ENCODE measurements at places on chromosomes 13 and 19.

- no peak for DNase-seq
Measured at GRCh38 chr19:3083964-3084363, 10.2 kb upstream of the GNA11 start.

DNA sequence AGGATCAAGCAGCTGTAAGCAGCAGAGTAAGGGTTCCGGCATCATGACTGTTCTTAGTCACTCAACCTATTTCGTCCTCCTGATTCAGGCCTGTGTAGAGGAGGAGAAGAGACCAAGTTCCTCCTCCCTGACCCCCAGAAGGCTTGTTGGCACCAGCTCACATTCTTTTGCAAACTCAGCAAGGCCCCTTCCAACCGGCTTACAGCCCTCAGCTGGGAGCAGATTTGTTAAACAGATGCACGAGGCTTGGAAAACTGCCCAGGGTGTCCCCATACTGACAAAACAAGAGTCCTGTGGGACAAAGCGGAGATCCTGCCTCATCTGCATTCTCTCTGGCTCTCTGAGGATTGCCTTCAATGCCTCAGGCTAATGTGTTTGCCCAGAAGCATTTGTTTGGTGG, 113.2 kb upstream of the SOX21 start:
- no peak for DNase-seq

DNA sequence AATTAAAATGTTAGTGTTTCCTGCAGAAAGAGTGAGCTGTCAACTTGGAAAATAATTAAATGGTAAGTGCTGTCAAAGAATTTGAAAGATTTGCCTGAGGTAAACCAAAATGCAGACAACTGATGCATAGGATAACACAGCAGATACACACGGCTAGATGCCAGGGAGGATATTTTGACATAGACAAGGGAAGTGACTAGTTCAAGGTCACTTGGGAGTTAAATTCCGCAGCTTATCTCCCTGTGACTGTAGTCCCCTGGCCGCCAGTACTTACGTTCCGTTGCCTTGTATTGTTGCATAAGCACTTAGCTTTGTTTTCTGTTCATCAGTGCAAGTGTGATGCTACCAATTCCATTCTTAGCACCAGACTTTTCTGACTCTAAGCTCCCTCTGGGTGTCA, 247.3 kb upstream of the MAB21L1 start:
- DNase-seq, result no peak

DNA sequence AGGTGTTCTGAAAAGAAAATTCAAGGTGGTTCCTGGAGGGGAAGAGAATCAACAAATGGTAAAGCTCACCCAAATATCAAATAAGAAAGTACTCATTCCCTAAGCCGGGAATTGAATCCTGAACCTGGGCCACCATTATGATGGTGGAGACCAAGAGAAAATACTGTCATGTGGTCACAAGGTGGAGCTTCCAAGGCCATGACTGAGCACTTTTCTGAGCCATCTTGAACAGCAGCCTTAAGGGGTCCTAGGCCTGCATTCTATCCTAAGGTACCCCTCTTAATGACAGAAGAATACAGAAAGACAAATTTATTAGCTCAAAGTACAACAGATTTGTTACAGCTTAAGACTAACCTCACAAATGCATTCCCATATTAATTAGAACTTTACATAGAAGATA, 9.6 kb downstream of the ZNF431 start:
- DNase-seq, result no peak

DNA sequence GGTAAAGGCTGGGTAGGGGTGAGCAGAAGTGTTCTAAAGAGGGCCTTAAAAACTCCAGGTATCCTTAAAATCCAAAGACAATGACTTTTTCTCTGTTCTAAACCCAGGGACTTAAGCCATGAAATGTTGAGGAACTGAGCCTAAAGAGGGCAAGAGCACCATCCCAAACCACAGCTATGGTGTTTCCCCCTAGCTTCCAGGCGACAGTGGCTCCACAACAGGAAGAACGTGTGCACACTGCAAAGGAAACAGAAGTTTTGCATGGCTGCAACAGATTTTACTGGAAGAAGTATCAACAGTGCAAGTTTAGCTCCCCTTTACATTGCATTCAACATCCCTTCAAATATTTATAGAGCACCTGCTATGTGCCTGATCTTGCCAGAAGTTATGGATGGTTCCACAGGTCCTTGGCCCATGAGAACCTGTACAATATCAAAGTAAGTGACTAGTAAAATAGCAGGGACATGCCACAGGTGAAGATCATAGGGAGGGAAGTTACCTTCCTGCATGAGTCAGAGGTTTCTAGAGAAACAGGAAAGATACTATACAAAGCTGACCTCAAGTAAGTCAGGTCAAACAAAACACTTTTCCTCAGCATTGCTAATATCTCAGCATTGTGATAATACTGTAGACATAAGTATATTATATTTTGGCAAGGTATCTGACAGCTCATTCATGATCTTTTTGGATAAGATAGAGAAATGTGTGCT, 8.4 kb upstream of the KCTD12 start:
- no peak for DNase-seq

GRCh38 chr19:49666120-49666444, 349 bp downstream of the BCL2L12 start:
- no peak for DNase-seq

- no peak for DNase-seq
Measured at GRCh38 chr19:39906820-39907611, 27.4 kb downstream of the FCGBP start.

DNA sequence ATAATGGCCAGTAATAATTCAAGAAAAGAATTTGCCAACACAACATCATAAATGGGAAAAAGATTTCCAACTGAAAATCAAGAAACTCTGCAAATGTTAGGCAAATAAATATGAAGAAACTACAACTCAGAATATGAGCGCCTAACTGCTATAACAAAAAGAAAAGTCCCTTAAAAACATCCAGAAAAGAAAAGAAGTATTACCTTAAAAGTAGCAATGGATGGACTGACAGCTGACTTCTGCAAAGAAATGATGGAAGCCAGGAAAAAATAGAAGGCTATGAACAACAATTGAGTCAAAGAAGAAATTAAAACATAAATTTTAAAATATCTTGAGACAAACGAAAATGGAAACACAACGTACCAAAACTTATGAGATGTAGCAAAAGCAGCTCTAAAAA, 482.3 kb upstream of the ZNF507 start:
- no peak for DNase-seq

- no peak for DNase-seq
Measured at GRCh38 chr19:45211751-45212381, 33.3 kb downstream of the BLOC1S3 start.

- DNase-seq, result no peak
Measured at GRCh38 chr13:44032802-44033201, 153.1 kb downstream of the LACC1 start.

DNA sequence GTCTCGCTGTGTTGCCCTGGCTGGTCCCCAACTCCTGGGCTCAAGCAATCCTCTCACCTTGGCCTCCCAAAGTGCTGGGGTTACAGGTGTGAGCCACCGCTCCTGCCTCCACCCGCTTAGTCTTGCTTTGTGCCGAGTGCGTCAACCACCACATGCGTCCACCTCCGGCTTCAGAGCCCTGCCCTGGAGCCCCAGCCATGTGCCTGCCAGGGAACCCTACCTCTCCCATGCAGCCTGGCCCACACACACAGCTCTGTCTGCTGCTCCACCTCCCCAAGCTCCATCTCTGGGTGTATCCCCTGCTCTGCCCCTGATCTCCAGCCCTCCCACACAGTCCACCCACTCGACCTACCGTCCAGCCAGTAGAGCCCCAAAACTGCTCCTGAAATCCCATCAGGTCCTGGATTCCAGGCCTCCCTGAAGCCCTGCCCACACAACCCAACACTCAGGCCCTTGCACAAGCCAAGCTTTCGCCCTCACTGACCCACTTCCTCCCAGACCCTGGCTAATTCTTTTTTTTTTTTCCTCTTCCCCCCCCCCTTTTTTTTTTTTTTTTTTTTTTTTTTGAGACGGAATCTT, 9.6 kb downstream of the CYP2F1 start:
- no peak for DNase-seq

GRCh38 chr13:49303533-49304252, 56.0 kb downstream of the CDADC1 start:
- no peak for DNase-seq

DNA sequence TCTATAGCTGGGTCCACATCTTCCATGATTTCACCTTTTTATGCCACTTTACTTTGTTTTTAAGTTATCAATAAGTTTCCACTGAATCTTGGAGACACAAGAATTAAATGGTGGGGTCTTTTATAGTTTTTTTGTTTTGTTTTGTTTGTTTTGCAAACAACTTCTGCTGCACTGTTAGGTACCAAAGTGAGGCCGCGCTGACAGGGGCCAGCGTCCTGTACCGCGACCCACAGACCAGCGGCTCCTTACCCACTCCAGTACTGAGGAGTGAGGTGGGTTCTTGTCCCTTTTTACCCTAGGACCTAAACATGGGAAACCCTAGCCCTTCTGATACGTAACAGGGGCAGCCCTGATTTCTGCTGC, 75.8 kb upstream of the MCF2L start:
- no peak for DNase-seq

DNA sequence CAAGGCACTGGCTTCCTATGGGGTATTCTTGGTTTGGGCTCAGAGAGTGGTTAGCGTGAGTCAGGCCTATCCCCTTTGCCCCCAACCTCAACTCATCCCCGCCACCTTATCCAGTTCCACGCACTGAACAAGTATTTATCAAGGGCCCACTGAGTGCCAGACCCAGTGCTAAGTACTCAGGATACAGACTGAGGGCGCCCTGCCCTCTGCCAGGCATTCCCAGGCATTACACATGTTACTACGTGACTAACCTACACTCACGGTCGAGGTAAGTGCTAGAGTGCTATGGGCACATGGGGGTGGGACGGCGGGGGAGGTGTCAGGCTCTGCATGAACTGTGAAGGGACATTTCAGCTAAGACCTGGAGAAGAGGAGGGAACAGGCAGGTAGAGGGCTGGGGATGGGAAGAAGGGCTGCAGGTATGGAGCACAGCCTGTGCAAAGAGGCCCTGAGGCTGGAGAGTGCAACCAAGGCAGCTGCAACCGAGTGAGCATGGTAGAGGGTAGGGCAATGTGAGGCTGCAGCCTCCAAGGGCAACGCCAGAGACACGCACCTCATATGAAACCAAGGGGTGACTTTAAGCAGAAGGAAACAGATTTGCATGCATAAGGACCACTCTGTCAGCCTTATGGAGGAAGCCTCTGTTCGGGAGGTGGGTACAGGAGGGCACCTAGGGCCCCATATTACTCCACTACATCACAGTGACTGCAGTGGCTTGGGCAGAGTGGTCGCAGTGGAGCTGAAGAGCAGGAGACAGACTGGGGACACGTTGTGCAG, 22.5 kb downstream of the DHRS12 start:
- no peak for DNase-seq

DNA sequence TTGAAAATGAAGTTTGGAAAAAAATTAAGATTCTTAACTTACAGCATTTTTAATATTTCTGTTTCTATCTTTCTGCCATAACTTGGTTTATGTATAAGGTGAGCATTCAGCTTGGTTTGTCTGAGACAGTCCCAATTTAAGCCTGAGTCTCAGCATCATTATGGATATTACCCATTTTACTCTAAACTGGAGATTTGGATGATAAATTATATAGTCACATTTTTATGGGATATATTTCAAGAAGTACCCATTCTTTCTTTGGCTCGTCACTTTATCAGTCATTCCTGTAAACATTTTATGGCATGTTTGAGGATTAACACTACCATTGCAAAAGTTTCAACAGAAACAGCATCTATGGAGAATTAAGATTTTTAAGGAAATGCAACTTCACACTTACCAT, 1129.0 kb upstream of the PCDH9 start:
- DNase-seq, result no peak

DNA sequence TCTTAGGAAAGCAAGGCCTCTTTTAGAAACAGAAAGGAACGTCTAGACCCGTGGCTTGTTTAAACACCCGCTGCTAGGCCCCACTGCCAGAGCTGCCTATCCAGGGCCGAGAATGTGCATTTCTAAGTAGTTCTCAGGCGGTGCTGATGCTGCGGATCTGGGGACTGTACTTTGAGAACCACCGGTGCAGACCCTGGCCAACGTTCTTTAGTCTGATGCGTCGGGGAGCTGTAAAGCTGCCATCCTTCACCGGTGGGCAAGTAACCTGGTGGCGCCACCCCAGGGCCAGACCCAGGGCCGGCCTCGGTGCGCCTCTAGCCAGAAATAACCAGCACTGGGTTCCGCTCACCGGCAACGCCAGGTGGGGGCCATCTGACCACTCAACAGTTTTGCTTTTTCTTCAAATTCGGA, 47.1 kb downstream of the TGDS start:
- peak; percentile 52 for DNase-seq

- no peak for DNase-seq
Measured at GRCh38 chr19:1373534-1374249, 10.0 kb upstream of the NDUFS7 start.

DNA sequence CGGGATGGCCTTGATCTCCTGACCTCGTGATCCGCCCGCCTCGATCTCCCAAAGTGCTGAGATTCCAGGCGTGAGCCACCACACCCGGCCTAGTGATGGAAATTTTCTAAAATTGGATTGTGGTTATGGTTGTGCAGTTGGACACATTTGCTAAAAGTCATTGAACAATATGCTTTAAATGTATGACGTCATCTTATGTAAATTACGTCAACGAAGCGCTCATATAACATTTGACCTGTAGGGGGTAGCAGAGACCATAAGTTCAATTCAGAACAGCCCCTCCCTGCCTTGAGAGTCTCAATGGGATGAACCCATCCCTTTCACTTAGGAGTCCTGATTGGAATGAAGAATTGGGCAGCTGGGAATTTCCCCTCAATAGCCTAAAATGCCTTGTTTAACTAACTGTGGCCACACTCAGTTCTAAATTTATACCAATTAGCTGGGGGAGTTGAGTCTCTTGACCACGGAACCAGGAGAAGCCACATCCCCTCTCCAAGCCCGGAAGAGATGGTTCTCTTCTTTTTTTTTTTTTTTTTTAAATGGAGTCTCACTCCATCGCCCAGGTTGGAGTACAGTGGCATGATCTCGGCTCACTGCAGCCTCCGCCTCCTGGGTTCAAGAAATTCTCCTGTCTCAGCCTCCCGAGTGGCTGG, 15.2 kb upstream of the TLE6 start:
- peak; percentile 70 for DNase-seq

DNA sequence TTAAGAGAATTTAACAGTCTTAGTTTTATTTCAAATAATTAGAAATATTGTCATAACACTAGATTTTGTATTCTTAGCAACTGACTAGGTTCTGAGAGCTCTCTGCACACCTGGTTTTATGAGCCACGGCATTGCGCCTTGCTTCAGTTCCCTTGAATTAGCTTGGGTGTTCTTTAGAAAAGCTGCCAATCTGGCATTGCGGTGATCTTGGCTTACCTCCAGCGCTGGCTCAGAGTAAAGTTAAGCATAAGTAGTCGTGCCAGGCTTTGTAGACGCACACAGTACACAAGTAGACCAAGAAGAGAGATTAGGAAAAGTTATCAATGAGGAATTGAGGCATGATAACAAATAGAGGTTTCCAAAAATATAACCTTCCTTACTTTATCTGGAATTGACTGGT, 45.7 kb downstream of the TPP2 start:
- DNase-seq, result no peak

- DNase-seq, result no peak
Measured at GRCh38 chr19:7864690-7865074, 9.5 kb downstream of the PRR36 start.

- no peak for DNase-seq
Measured at GRCh38 chr13:42116225-42116624, 67.8 kb downstream of the DGKH start.

- DNase-seq, result no peak
Measured at GRCh38 chr13:79869326-79869725, 388.4 kb downstream of the NDFIP2 start.

GRCh38 chr13:106528718-106529414, 6.6 kb downstream of the EFNB2 start:
- no peak for DNase-seq
